ENCODE measurements at places on chromosomes 7 and 10. TPM values are rescaled to one million over a fixed set of nuclear protein-coding genes. Genes with fewer than 3 reads are reported as not detected.

The TMEM184A gene
- 9.0 TPM for total RNA-seq

The GPRIN2 gene
- total RNA-seq, result not detected

The SPDYE2 gene
- 0.22 TPM for total RNA-seq

The ZNF3 gene
- 23.7 TPM for total RNA-seq

The GRB10 gene
- 68.2 TPM for total RNA-seq

The PDK4 gene
- 1.3 TPM for total RNA-seq

The IKZF5 gene
- total RNA-seq, result 10.3 TPM

DNA sequence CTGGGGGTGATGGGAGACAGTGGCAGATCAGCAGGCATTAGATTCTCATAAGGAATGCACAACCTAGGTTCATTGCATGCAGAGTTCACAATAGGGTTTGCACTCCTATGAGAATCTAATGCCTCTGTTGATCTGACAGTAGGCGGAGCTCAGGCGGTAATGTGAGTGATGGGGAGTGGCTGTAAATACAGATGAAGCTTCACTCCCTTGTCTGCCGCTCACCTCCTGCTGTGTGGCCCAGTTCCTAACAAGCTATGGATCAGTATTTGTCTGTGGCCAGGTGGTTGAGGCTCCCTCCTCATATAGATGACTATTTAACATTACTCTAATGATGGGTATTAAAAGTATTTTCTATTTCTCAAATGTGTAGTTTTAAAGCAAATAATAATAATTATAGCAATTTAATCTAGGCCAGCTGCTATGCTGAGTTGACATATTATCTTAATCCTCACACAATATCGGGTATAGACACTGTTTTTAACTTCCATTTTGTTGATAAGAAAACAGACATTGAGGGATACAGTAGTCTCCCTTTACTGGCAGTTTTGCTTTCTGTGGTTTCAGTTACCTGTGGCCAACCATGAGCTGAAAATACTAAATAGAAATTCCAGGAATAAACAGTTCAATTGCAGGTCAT lies 39.9 kb downstream of the KIF20B start:
- no peaks in the 10 kb centered on the region for H3K27me3 ChIP-seq
- peak; percentile 1 for DNase-seq
- H3K4me3 ChIP-seq, result no peak overlapping the region
- peaks cover 4% of the 10 kb centered on the region for H3K4me1 ChIP-seq
- no peak overlapping the region for H3K27ac ChIP-seq

GRCh38 chr10:70424320-70424719 lies 17.2 kb downstream of the NODAL start:
- no peak for DNase-seq
- H3K4me1 ChIP-seq, result no peaks in the 10 kb centered on the region
- H3K27ac ChIP-seq, result no peak overlapping the region
- H3K27me3 ChIP-seq, result no peaks in the 10 kb centered on the region
- peaks cover 90% of the 10 kb centered on the region for H3K36me3 ChIP-seq

GRCh38 chr7:52140851-52141250 lies 824.2 kb upstream of the COBL start:
- H3K27ac ChIP-seq, result no peak overlapping the region
- H3K36me3 ChIP-seq, result no peaks in the 10 kb centered on the region
- no peak overlapping the region for H3K4me3 ChIP-seq

DNA sequence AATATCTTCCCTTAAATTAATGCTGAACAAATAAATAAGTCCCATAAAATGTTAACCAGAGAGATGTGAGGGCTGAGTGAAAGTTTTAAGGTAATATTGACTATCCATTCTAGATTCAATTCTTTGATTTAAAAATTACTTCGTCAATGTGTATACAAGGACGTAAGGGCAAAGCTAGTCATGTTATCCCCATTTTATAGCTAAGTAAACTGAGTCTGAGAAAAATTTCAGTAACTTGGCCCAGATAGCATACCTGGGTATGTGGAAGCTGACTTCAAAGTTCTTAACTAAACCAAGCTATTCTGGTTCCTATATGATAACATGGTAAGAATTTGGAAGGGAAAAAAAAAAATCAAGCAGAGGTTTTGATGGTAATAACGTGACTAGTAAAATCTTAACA lies 72.4 kb downstream of the CADPS2 start:
- no peaks in the 10 kb centered on the region for H3K4me1 ChIP-seq
- no peak overlapping the region for H3K4me3 ChIP-seq
- H3K27me3 ChIP-seq, result no peaks in the 10 kb centered on the region
- DNase-seq, result no peak
- no peaks in the 10 kb centered on the region for H3K36me3 ChIP-seq

DNA sequence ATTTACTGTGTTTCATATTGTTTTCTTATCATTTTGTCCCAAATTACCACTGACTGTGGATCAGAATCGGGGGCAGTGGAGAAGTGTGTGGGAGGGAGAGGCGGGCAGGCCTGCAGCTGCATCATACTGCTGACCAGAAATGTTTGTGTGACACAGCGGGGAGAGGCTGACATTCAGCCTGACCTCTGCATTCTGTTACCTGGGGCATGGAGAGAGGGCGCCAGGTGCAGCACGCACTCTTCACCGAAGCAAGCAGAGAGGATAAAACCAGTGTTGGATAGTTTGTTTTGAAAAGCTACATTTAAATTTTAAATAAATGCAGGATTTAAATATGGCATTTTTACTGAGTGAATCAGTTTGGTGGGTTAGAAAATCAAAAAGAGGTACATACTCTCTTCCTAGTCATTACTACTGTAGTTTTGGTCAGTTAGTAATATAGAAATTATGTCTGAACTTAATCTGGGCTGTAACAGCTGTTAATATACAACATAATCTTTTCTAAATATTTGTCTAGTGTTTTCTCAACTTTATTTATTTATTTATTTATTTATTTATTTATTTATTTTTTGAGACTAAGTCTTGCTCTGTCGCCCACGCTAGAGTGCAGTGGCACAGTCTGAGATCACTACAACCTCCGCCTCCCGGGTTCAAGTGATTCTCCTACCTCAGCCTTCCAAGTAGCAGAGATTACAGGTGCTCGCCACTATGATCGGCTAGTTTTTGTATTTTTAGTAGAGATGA lies 8.8 kb upstream of the STMP1 start:
- no peak for DNase-seq
- no peaks in the 10 kb centered on the region for H3K27me3 ChIP-seq
- H3K36me3 ChIP-seq, result peaks cover 25% of the 10 kb centered on the region
- H3K27ac ChIP-seq, result no peak overlapping the region
- H3K4me3 ChIP-seq, result no peak overlapping the region

GRCh38 chr10:125411724-125412123 lies 251.4 kb upstream of the CTBP2 start:
- H3K4me1 ChIP-seq, result peaks cover 9% of the 10 kb centered on the region
- H3K4me3 ChIP-seq, result no peak overlapping the region
- DNase-seq, result peak; percentile 88
- H3K27me3 ChIP-seq, result no peaks in the 10 kb centered on the region
- H3K27ac ChIP-seq, result no peak overlapping the region
- no peaks in the 10 kb centered on the region for H3K36me3 ChIP-seq

GRCh38 chr10:59901470-59901869 lies 4.9 kb downstream of the CCDC6 start:
- H3K27me3 ChIP-seq, result no peaks in the 10 kb centered on the region
- H3K4me1 ChIP-seq, result peaks cover 56% of the 10 kb centered on the region
- no peak overlapping the region for H3K4me3 ChIP-seq
- no peak for DNase-seq
- peaks cover 13% of the 10 kb centered on the region for H3K36me3 ChIP-seq

GRCh38 chr7:157503229-157503628 lies 166.4 kb downstream of the DNAJB6 start:
- no peak overlapping the region for H3K4me3 ChIP-seq
- H3K27me3 ChIP-seq, result peaks cover 37% of the 10 kb centered on the region
- H3K36me3 ChIP-seq, result no peaks in the 10 kb centered on the region

DNA sequence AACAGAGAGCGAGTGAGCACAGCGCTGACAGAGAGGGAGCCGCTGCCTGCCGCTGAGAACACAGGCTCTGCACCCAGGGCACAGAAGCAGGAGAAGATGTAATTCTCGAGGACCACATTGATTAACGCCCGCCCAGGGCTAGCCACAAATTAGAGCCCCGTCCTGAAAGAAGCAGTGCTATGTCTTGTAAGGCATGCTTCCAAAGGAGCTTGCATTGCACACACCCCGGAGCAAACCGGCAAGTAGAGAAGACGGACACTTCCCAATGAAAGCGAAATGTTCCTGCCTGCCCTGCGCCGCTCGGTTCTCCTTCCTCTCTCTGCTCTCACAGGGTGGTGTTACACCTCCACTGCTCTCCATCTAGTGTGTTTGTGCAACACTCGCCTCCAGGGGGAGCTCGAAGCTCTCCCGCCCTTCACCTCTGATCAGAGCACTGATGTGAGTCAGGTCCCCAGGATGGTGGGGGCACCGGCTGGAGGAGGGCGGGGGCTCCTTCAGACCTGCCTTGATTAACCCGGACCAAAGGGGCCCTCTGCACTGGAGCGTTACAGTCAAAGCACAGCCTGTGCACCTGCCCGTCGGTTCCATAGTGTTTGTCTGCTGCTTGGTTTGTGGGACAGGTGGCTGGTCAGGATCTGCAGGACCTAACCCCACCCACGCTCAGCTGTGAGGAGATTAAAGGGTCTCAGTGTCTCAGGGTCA lies 316.5 kb downstream of the ADARB2 start:
- no peak overlapping the region for H3K27ac ChIP-seq
- peaks cover 19% of the 10 kb centered on the region for H3K27me3 ChIP-seq
- H3K4me1 ChIP-seq, result peaks cover 6% of the 10 kb centered on the region

- no peak overlapping the region for H3K4me3 ChIP-seq
- peaks cover 7% of the 10 kb centered on the region for H3K36me3 ChIP-seq
- peak; percentile 21 for DNase-seq
- H3K27ac ChIP-seq, result no peak overlapping the region
- H3K27me3 ChIP-seq, result no peaks in the 10 kb centered on the region
Measured at GRCh38 chr10:79273604-79274003, 73.7 kb upstream of the PPIF start.

- no peaks in the 10 kb centered on the region for H3K4me1 ChIP-seq
- DNase-seq, result no peak
- no peaks in the 10 kb centered on the region for H3K27me3 ChIP-seq
- H3K36me3 ChIP-seq, result no peaks in the 10 kb centered on the region
- H3K4me3 ChIP-seq, result no peak overlapping the region
Measured at GRCh38 chr10:89395141-89395540, 2.7 kb downstream of the IFIT1 start.

Data from MCF 10A (cell line).